ENCODE measurements at places on chromosomes 5 and 9.

GRCh38 chr5:174300118-174300940, 254.8 kb downstream of the NSG2 start:
- DNase-seq = no peak

GRCh38 chr9:135815830-135816650, 91.3 kb downstream of the CAMSAP1 start:
- DNase-seq = no peak

- DNase-seq = no peak
These were observed 18.0 kb downstream of the MAP3K1 start for GRCh38 chr5:56833325-56833724.

DNA sequence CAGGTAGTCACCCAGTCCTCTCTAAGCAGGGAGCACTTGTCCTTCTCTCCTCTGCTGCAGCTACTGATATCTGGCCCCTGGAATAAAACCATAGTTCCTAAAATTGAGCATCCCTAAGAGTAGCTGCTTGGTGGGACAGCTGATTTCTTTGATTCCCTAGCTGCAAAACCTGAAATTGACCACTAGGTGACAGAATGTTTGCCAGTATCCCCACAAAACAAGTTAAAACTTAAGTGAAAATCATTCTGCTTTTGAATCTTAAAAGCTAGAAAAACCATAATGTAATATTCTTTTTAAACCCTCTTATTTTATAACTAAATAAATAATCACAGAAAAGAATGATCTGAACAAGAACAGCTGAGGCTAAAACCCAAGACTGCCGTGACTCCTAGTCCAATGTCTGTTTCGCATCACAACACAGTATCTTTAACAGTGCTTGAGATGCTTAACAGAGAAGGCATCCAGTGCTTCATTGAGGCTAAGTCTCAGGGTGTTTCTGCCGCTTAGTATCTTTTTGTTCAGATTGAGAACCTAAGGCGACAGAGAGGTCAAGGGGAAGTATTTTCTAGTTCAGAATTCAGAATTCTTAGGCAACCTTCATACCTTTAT, 24.4 kb upstream of the TAL2 start:
- no peak for DNase-seq

DNA sequence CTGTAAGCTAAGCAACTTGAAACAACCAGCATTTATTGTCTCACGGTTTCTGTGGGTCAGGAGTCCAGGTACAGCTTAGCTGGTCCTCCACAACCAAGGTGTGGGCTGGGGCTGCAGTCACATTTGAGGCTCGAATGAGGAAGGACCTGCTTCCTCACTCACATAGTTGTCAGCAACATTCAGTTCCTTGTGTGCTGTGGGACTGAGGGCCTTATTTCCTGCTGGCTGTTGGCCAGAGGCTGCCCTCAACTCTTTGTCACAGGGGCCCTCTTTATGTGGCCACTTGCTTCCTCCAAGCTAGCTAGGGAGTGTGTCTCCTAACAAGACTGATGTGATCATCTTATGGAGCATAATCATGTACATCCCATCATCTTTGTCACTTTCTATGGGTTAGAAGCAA, 29.2 kb upstream of the SEMA4D start:
- DNase-seq = peak; percentile 59

DNA sequence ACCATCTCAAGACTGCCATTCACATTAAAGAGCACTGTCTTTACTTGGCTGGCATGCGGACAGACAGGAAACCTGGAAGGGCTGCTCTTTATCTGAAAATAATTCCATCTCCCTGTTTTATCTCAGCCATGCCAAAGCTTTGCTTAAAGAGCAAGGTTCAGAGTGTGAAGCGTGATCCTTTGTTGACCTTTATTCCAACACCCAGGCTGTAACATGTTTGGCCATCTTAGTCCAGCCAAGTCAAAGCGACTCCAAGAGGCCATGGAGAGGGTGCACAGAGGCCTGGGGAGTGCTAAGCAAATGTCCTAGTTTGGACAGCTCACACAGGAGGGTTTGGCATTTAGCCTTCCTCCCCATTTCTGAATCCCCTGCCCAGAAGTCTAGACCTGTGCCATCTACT, 194.7 kb downstream of the PJA2 start:
- no peak for DNase-seq
